ENCODE measurements at places on chromosomes 2 and 18. TPM values are rescaled to one million over a fixed set of nuclear protein-coding genes. Genes with fewer than 3 reads are reported as not detected.
A peak's percentile ranks its signal among the peaks of the same experiment; 100 is the strongest.

The CNGA3 gene
- total RNA-seq, result 0.29 TPM

The LIMS3 gene
- total RNA-seq, result 3.2 TPM

The TMEM169 gene
- total RNA-seq, result 0.88 TPM

- no peak for DNase-seq
These were observed 87.9 kb upstream of the KCNH7 start for GRCh38 chr2:162926501-162926900.

DNA sequence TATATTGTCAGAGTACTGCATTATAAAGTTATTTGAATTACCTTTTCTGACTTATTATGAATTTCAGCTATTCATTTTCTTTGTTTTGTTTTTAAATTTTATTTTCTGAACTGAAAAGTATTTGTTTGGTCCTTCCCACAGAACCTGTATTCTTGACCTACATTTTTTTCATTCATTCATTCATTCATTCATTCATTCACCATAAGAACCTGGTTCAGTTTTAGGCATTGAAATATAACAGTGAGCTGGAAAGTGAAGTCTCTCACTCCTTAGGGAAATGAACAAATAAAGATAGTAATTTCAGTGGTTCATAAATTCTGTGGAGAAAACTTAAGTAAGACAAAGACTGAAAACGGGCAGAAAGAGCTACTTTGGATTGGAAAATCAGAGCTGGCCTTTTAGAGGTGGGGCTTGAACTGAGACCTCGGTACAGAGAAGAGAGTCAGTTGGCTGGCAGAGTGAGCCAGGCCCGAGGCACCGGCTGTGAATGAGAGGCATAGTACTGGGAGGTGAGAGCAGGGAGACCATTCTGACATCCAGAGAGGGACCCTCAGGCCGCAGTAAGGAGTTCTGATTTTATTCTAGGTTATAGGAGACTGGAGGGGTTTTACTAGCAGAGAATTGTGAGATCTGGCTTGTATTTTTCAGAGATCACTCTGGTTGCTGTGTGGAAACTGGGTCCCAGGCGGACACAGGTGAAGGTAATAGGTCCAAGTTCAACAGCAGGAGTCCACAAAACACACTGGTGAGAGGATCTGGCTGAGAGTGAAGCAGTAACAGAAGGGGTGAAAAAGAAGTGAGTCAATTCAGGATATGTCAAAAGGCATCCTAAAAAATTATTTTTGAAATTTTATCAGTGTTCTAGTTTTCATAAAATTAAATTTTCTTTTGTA, 75.8 kb upstream of the FN1 start:
- peak; percentile 63 for DNase-seq

GRCh38 chr18:70276416-70277191, 12.2 kb upstream of the SOCS6 start:
- no peak for DNase-seq

Data from osteoblast (primary cell).